ENCODE measurements at places on chromosomes 1 and 21.
A peak's percentile ranks its signal among the peaks of the same experiment; 100 is the strongest.

GRCh38 chr1:119587341-119587740 is 60.7 kb downstream of the ZNF697 start:
- no peak for DNase-seq

DNA sequence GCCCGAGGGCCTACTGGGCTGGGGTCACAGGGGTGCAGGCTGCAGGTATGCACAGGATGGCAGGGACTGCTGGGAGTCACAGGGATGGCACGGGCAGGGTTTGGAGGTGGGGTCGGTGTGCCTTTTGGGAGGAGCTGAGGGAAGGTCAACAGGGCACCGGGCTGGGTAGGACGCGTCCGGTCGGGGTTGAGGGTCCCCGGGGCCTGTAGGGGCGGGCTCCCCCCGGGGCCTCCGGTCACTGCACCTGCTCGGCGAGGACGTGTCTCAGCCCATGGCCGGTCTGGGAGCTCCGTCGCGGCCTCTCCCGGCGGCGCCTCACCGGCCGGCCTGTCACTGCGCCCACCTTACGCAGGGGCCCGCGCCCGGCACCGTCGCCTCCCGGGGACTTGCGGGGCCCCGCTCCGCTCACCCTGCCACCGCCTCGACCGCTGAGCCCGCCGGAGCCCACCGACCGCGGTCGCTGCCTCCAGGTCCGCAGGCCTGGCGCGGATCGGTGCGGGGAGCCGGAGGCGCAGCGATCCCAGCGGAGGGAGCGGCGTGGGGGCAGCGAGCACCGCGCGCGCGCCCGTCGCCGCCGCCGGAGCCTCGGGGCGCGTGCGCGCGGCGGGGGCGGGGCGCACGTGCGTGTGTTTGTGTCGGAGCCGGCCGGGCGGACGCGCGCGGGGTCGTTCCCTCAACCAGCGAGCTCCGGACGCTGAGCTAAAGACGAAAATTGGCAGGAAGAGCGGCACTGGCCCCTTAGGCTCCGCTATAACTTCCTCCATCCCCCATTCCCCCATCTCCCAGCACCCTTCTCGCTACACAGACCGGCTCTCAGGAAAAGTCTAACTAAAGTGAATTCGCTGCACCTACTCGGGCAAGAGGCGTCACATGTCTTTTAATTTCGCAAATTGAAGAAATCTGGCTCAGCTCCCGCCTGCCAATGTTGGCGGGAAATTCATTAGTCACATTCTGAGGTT is at the start of gene AMIGO1:
AMIGO1 (minus strand) TSS at position 552 of the 959 bp plus-strand sequence. CDS start 815 bp downstream, outside the sequence.
- DNase-seq, result peak; percentile 41

GRCh38 chr1:206450281-206450680 is 20.0 kb upstream of the IKBKE start:
- no peak for DNase-seq

GRCh38 chr1:183628537-183628936 is 7.0 kb downstream of the ARPC5 start:
- DNase-seq, result no peak

GRCh38 chr1:22527122-22527521 is 36.2 kb upstream of the EPHA8 start:
- no peak for DNase-seq

DNA sequence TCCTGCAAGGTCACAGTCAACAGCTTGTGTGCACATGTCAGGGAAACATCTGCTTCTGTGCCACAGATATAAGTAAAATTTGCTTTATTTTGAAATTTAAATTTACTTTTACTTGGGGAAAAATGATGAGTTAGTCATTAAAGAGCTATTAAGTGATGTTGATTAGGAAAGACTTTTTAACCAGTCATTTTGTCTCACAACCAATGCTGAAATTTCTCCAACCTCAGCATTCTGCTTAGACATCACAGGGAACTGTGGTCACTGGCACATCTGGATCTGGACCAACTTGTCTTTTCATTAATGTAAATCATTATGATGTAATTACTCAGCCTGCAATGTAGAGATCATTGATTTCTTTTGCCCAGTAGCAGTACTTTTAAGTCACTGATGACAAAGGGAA is 301.0 kb downstream of the TTLL7 start:
- DNase-seq, result no peak

GRCh38 chr1:231340328-231341013 is 2.4 kb downstream of the SPRTN start:
- no peak for DNase-seq

- DNase-seq, result no peak
Measured at GRCh38 chr1:152697701-152698600, at the start of gene LCE2A. Gene LCE2A, plus strand, starts transcription at chr1:152698345. Its CDS starts 557 bp downstream, at chr1:152698902.

DNA sequence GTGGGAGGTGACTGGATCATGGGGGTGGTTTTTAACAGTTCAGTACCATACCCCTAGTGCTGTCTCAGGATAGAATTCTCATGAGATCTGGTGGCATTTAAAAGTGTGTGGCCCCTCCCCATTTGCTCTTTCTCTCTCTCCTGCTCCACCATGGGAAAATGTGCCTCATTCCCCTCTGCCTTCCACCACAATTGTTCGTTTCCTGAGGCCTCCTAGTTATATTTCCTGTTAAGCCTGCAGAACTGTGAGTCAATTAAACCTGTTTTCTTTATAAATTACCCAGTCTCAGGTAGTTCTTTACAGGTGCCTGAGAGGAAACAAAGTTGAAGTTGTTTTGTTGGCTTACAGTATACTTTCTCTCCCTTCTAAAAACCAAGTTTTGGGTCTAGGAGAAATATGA is 23.1 kb upstream of the SLC22A15 start:
- DNase-seq, result no peak

GRCh38 chr1:167401260-167401873 is 117.0 kb downstream of the CD247 start:
- peak; percentile 32 for DNase-seq

GRCh38 chr1:237570530-237570929 is 320.2 kb downstream of the ZP4 start:
- DNase-seq, result no peak

- DNase-seq, result no peak
Measured at GRCh38 chr1:225425201-225425786, 2.5 kb downstream of the LBR start.

Measured in stimulated activated CD8-positive, alpha-beta memory T cell treated with anti-CD3 and anti-CD28 coated beads, Interleukin-12 subunit alpha, Interleukin-12 subunit beta, amount 100 ng/mL, for 1 hour (primary cell).